Effector memory CD8-positive, alpha-beta T cell (primary cell): ENCODE measurements at places on chromosomes 2 and 18.

GRCh38 chr2:172083628-172084394 is 1.5 kb upstream of the DLX1 start:
- DNase-seq, result no peak

GRCh38 chr2:36333350-36334012 is 22.1 kb upstream of the CRIM1 start:
- DNase-seq, result peak; percentile 14

GRCh38 chr2:233471291-233472035 is 95.1 kb downstream of the USP40 start:
- no peak for DNase-seq

DNA sequence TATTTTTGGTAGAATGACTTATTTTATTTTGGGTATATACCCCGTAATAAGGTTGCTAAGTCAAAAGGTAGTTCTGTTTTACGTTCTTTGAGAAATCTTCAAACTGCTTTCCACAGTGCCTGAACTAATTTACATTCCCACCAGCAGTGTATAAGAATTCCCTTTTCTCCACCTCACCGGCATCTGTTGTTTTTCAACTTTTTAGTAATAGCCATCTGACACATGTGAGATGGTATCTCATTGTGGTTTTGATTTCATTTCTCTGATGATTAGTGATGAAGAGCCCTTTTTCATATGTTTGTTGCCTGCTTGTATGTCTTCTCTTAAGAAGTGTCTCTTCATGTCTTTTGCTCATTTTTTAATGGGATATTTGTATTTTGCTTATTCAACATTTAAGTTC is 215.2 kb upstream of the TFPI start:
- no peak for DNase-seq

- DNase-seq, result no peak
Observed at GRCh38 chr2:118085173-118086023, 2.9 kb upstream of the INSIG2 start.

DNA sequence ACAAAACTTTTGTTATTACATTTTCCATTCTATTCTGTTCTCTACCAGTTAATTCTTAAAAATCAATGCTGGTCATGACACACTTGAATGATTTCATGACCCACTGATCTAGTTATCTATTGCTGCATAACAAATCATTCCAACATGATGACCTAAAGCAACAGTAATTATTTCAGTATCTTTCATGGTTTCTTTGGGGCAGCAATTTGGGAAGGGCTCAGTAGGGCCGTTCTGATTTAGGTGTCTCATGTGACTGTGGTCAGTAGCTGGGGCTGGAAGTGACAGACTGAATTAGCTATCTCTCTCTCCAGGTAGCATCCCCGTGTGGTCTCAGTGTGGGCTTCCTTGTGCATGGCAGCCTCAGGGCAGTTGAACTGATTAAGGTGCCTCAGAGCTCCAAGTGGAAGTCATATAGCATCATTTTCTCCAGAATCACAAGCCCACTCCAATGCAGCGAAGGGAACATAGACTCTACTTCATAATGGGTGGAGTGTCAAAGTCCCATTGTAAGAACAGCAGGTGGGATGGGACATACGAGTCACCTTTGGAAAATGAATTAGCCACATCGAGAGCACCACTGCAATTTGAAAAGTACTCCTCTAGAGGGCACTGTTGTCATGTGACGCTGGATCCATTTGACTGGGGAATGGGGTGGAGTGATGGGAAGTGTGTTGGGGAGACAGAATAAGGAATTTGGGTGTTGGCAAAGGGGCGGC is 39.1 kb upstream of the FAM136A start:
- peak; percentile 33 for DNase-seq

- no peak for DNase-seq
Observed at GRCh38 chr2:11203480-11203879, 48.2 kb downstream of the SLC66A3 start.

- DNase-seq, result no peak
Observed at GRCh38 chr2:231765496-231765929, 15.6 kb downstream of the PDE6D start.

DNA sequence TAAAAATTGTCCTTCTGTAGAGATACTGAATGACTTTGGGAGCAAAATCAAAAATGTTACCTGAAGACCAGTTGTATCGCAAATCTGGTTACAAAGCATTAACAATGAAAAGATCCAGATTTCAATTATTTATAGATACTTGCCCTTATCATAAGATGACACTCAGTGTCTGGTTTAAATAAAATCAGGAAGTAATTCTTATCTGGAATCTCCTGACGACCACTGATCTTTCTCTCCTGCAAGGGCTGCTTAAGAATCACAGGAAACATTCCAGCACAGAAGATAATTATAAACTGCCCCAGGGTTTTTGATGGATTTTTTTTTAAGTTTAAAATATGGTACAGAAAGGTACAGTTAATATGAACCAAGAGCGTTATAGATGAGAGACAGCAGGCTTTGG is 205.7 kb downstream of the ALK start:
- no peak for DNase-seq

DNA sequence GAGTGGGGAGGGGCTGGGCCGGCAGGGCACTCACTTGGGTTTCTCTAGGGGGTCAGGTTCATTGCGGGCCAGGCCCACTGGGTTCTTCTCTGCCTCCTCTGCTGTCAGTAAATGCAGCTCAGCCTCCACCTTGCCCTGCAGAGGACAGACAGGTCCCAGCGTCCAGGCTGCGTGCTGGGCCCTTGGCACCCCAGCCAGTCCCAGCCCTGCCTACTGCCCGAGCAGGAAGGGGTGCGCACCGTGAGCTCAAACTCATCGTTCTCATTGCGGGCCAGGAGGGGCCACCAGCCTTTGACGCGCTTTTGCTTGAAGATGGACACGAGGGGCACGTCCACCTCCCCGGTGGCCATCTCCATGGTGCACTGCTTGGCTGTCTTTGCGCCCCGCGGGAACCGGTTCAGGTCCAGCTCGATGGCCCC is 17.3 kb downstream of the OTOF start:
- no peak for DNase-seq

DNA sequence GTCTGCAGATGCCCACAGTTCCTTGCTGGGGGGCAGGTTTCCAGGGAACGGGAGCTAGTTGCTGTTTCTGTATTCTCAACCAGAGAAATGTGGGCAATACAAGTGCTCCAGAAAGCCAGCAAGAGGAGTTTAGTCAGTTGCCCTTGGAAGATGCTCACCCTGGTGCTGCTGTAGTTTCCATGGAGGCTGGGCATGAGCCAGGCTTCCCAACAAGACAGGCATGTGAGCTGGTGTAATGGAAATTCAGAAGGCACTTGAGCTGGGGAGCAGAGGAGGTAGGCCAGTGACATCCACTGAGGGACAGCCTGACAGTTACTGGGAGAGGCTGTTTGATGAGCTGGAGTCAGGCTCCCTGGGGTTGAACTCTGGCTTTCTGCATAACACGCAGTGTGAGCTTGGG is 7.7 kb downstream of the HK2 start:
- no peak for DNase-seq

DNA sequence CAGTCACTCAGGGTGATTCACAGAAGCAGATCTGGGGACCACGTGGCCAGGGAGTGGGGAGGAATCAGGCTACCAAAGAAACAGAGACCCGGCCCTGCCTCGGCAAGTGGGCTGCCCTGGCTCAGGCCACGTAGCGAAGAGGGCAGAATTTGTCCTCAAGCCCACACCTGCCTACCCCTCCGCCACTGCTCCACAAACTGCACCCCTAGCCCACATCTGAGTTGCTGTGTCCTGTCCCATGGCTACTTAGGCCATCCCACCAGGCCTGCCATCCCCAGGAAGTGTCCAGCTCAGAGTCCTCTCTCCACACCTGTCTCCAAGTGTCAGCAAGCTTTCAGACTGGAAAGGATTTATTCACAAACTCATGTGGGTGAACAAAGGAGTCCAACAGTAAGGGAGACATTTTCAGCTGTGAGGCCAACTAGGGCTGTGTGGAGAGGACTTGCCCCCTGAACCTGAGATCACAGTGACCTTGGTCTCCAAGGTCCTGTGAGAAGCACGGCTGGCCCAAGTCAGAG is 31.7 kb upstream of the ASPRV1 start:
- no peak for DNase-seq

- DNase-seq, result no peak
Observed at GRCh38 chr2:172137109-172137508, 34.4 kb upstream of the DLX2 start.
